ENCODE measurements at places on chromosomes 7 and 10. TPM values are rescaled to one million over a fixed set of nuclear protein-coding genes. Genes with fewer than 3 reads are reported as not detected.

FOXI2 gene
- total RNA-seq: not detected

ITPRIP gene
- total RNA-seq: 7.5 TPM

MRPL43 gene
- total RNA-seq: 61.3 TPM

TEX47 gene
- not detected for total RNA-seq

ATP5MK gene
- 101 TPM for total RNA-seq

NODAL gene
- not detected for total RNA-seq
